ENCODE measurements at places on chromosomes 3 and 15.

GRCh38 chr3:114567771-114568170 lies 273.9 kb downstream of the TIGIT start:
- no peak overlapping the region for H3K4me3 ChIP-seq
- no peak overlapping the region for H3K27ac ChIP-seq
- no peak for DNase-seq
- no peaks in the 10 kb centered on the region for H3K27me3 ChIP-seq
- H3K4me1 ChIP-seq: peaks cover 11% of the 10 kb centered on the region

- no peak for DNase-seq
- H3K4me1 ChIP-seq: no peaks in the 10 kb centered on the region
- H3K27me3 ChIP-seq: no peaks in the 10 kb centered on the region
- no peak overlapping the region for H3K4me3 ChIP-seq
Observed at GRCh38 chr3:32290619-32291018, 52.1 kb downstream of the CMTM8 start.

DNA sequence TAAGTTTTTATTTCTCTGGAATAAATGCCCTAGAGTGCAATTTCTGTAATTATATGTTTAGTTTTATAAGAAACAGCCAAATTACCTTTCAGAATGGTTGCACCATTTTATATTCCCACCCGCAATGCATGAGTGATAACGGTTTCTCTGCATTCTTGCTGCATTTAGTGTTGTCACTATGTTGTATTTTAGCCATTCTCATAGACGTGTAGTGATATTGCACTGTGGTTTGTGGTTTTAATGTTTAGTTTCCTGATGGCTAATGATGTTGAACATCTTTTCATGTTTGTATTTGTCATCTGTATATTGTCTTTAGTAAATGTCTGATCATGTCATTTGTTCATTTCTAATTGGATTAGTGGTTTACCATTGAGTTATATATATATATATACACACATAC lies 73.0 kb upstream of the GOLIM4 start:
- H3K27ac ChIP-seq: no peak overlapping the region
- no peaks in the 10 kb centered on the region for H3K36me3 ChIP-seq
- H3K4me1 ChIP-seq: peaks cover 3% of the 10 kb centered on the region
- no peak for DNase-seq

GRCh38 chr15:97708252-97708651 lies 252.3 kb upstream of the ARRDC4 start:
- H3K4me3 ChIP-seq: no peak overlapping the region
- no peak overlapping the region for H3K27ac ChIP-seq
- no peaks in the 10 kb centered on the region for H3K4me1 ChIP-seq
- DNase-seq: no peak
- no peaks in the 10 kb centered on the region for H3K36me3 ChIP-seq
- H3K27me3 ChIP-seq: no peaks in the 10 kb centered on the region

GRCh38 chr3:148791920-148792319 lies 35.7 kb upstream of the CPB1 start:
- peaks cover 13% of the 10 kb centered on the region for H3K4me1 ChIP-seq
- H3K36me3 ChIP-seq: no peaks in the 10 kb centered on the region
- no peaks in the 10 kb centered on the region for H3K27me3 ChIP-seq
- H3K4me3 ChIP-seq: no peak overlapping the region
- no peak for DNase-seq
- peak overlapping the region; percentile 83 for H3K27ac ChIP-seq

DNA sequence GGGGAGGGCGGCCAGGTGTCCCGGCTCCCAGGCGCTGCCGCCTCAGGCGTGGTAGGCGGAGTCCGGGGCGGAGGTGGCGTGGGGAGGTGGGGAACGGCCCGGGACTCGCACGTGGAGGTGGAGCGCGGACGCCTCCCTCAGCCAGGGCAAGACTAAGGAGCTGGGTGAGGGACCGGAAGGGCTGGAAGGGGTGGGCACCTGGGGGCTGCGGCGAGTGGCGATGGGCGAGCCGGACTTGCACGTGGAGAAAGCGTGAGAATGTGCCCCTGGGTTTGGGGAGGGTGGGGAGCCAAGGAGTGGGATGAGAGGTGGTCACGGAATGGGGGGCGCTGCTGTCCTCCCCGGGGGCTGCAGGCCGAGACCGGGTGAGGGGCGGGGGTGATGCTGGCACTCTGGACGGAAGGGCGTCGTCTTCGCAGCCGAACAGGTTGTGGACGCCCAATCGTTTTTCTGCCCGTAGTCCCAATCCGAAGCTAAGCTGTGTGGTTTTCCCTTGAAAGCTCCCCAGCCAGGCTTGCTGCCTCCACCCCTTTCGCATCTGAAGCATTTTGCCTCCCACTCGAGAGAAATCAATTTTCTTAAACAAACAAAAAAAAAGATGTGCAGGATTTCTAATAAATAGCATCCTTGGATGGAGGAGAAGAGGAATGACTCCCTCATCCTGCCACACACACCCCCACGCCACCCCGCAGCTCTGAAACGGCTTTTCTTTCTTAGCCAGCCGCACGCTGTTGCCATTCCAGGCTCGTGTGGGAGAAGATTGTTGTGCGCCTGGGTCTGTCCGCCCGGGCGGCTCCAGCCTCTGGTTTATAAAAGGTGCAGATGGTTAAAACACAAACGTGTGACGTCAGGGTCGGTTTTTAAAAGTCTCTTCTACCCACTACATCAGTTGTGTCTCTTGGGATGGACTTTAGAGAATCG lies 62.5 kb upstream of the ANKRD28 start:
- H3K36me3 ChIP-seq: no peaks in the 10 kb centered on the region
- peak; percentile 76 for DNase-seq
- peak overlapping the region; percentile 97 for H3K4me3 ChIP-seq
- peak overlapping the region; percentile 87 for H3K27ac ChIP-seq

DNA sequence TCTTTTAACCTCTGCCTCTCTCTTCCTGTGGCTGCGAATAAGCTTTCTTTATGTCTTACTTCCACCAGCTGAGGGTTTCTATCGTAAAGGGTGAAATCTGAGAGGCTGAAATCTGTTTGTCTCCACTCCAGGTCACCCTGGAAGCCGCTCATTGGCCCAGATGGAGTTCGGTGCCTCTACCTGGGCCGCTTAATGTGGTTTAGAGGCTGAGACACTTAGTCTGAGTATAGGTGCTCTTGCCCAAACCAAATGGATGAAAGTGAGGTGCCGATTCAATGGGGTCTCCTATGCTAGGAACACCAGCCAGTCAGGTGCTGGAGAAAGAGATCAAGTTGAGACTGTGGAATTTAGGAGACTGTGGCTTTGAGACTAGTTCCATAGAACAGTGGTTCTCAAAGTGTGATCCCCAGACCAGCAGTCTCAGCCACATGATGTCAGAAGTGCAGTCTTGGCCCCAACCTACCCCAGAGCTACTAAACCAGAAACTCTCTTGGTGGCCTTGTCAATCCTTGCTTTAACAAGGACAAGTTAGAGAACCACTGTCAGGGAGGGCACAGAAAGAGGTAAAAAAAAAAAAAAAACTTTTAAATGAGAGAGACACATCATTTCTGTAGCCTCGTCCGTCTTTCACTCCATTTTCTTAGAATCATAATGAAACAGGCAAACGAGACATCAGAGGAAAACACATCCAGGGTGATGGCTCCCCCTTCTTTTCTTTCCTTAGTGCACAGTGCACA lies 54.9 kb upstream of the CCR2 start:
- no peak for DNase-seq
- H3K4me1 ChIP-seq: peaks cover 20% of the 10 kb centered on the region
- H3K4me3 ChIP-seq: no peak overlapping the region
- H3K27ac ChIP-seq: no peak overlapping the region

- H3K4me1 ChIP-seq: peaks cover 27% of the 10 kb centered on the region
- no peak overlapping the region for H3K27ac ChIP-seq
- H3K36me3 ChIP-seq: no peaks in the 10 kb centered on the region
- no peaks in the 10 kb centered on the region for H3K27me3 ChIP-seq
- no peak for DNase-seq
- no peak overlapping the region for H3K4me3 ChIP-seq
Observed at GRCh38 chr3:45507820-45508317, 86.7 kb upstream of the LIMD1 start.

GRCh38 chr3:37725842-37726241 lies 135.8 kb upstream of the CTDSPL start:
- no peak overlapping the region for H3K27ac ChIP-seq
- H3K27me3 ChIP-seq: no peaks in the 10 kb centered on the region

- H3K27ac ChIP-seq: peak overlapping the region; percentile 56
- peaks cover 21% of the 10 kb centered on the region for H3K4me1 ChIP-seq
Observed at GRCh38 chr15:34436126-34436955, 1.3 kb downstream of the GOLGA8A start.

DNA sequence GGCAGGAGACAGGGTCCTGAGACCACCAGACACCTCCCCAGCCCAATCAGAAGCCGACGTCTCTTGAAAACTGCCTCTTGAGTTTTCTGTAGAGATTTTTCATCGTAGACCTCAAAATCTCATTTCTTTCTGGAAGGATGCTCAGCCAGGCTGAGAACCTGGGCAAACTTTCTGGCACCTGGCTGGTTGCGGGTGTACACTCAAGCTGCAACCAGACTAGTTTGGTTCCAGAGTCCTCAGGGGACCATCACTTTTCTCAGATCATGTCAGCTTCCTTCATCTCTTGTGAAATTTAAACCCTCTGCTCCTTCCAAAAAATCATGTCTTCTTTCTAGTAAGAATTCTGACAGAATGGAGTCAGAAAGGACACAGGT lies 45.1 kb downstream of the CMTM7 start:
- H3K36me3 ChIP-seq: no peaks in the 10 kb centered on the region
- no peak overlapping the region for H3K4me3 ChIP-seq
- H3K27ac ChIP-seq: no peak overlapping the region
- DNase-seq: no peak
- H3K4me1 ChIP-seq: peaks cover 13% of the 10 kb centered on the region

- peak; percentile 56 for DNase-seq
- no peaks in the 10 kb centered on the region for H3K4me1 ChIP-seq
- H3K4me3 ChIP-seq: no peak overlapping the region
- H3K36me3 ChIP-seq: peaks cover 17% of the 10 kb centered on the region
- H3K27ac ChIP-seq: no peak overlapping the region
Observed at GRCh38 chr3:38362825-38363224, 16.2 kb downstream of the XYLB start.

- no peaks in the 10 kb centered on the region for H3K36me3 ChIP-seq
- H3K27ac ChIP-seq: no peak overlapping the region
- no peaks in the 10 kb centered on the region for H3K4me1 ChIP-seq
- H3K27me3 ChIP-seq: no peaks in the 10 kb centered on the region
Observed at GRCh38 chr15:87896936-87897335, 359.6 kb downstream of the NTRK3 start.

DNA sequence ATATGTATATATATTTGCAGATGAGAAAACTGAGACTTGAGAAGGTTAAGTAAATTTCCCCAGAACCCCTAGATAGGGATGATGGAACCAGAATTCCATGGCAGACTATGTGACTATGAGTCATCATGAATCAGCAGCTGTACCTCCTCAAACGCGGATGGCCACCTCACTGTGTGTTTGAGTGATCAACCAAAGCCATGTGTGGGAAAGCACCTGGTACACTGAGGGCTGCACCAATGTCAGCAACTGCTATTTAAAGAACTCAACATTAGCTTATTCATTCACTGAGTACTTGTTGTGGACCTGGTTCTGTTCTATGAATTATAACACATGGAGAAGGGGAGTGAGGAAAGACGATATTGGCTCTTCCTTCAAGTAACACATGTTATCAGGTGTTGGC lies 377.0 kb downstream of the GAP43 start:
- no peak overlapping the region for H3K4me3 ChIP-seq
- H3K27ac ChIP-seq: no peak overlapping the region
- no peaks in the 10 kb centered on the region for H3K27me3 ChIP-seq
- H3K4me1 ChIP-seq: no peaks in the 10 kb centered on the region
- H3K36me3 ChIP-seq: no peaks in the 10 kb centered on the region

GRCh38 chr3:127762787-127763105 lies 59.6 kb downstream of the MGLL start:
- peaks cover 10% of the 10 kb centered on the region for H3K4me1 ChIP-seq
- no peaks in the 10 kb centered on the region for H3K36me3 ChIP-seq
- H3K27me3 ChIP-seq: no peaks in the 10 kb centered on the region
- H3K27ac ChIP-seq: no peak overlapping the region
- DNase-seq: no peak
- H3K4me3 ChIP-seq: no peak overlapping the region

GRCh38 chr3:183875411-183875810 lies 9.3 kb downstream of the PARL start:
- no peak overlapping the region for H3K4me3 ChIP-seq
- no peaks in the 10 kb centered on the region for H3K36me3 ChIP-seq
- no peaks in the 10 kb centered on the region for H3K27me3 ChIP-seq
- DNase-seq: no peak

- no peak for DNase-seq
- no peaks in the 10 kb centered on the region for H3K27me3 ChIP-seq
- H3K27ac ChIP-seq: no peak overlapping the region
- no peaks in the 10 kb centered on the region for H3K4me1 ChIP-seq
Observed at GRCh38 chr15:36722555-36722954, 143.1 kb downstream of the CDIN1 start.

DNA sequence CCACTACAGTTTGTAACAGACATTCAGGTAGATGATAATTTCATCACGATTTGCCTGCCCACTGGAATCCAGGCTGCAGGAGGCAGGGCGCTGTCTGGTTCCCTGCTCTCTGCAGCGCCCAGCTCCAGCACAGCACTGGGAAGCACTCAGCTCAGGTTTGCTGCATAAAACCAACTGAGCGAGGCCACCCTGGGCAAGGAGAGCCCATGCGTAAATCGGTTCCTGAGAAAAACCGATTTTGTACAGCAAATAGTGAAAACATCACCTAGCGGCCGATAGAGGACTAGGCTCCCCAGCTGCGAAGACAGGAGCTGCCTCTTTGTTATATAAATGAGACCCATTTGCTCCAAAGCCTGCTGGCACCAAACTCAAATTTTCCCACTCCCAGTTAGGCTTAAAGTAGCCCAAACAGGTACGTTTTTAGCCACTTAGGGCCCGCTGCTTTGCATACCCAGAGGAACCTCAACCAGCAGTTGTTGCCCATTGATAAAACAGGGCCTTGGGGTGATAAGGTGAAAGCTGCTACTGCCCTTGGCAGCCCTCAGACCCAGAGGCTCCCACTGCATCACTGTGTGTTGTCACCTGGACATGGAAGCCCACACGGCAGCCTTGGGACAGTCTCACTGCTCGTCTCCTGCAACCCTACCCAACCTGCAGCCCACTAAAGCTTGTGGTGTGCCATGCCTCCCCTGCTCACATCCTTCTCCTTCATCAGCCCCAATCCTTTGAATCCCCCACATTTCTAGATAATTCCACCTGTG lies 47.5 kb downstream of the ALDH1L1 start:
- H3K27me3 ChIP-seq: peaks cover 6% of the 10 kb centered on the region
- H3K4me1 ChIP-seq: peaks cover 9% of the 10 kb centered on the region
- H3K4me3 ChIP-seq: no peak overlapping the region
- H3K36me3 ChIP-seq: no peaks in the 10 kb centered on the region
- DNase-seq: peak; percentile 69
- no peak overlapping the region for H3K27ac ChIP-seq

DNA sequence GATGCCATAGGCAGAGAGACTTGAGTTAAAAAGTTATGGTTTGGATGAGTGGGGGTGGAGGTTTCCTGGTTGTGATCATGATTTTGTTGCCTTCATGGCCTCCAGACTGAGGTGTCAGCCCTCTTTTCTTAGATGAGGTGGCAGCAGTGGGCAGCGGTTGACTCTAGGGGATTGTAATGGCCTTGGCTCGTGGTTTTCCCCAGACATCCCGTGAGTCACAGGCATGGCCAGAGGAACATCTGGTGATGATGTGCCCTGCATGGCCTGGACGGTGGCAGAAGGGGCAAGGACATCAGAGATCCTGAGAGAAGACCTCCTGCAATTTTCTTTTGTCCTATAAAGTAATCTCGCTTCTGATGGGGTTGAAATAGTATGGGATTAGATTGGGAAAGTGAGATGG lies 12.4 kb downstream of the RETNLB start:
- no peaks in the 10 kb centered on the region for H3K27me3 ChIP-seq
- no peaks in the 10 kb centered on the region for H3K36me3 ChIP-seq
- H3K4me1 ChIP-seq: no peaks in the 10 kb centered on the region

- peaks cover 10% of the 10 kb centered on the region for H3K4me1 ChIP-seq
- no peak for DNase-seq
- H3K27me3 ChIP-seq: no peaks in the 10 kb centered on the region
Observed at GRCh38 chr3:42229942-42230688, 35.9 kb downstream of the CCK start.

Measured in suprapubic skin (tissue), 4 donors.